ENCODE measurements at places on chromosomes 7 and 10.

GRCh38 chr10:75568450-75569130 is 137.2 kb downstream of the LRMDA start:
- DNase-seq: no peak

- no peak for DNase-seq
Observed at GRCh38 chr10:72611783-72612182, 14.1 kb downstream of the MICU1 start.

- no peak for DNase-seq
Observed at GRCh38 chr10:119350502-119351097, 143.2 kb downstream of the GRK5 start.

DNA sequence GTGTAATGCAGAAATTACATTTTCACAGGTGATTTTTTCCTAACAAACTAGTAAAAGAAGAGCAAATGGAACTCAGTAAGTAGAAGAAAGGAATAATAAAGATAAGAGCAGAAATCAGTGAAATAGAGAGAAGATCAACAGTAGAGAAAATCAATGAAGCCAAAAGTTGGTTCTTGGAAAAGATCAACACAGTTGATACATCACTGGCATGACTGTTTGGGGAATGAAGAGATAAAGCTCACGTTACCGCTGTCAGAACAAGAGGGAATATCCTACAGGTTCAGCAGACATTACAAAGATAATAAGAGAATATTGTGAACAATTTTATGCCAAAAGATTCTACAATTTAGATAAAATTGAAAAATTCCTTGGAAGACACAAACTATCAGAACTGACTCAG is 146.4 kb downstream of the ACTR3B start:
- DNase-seq: no peak

- no peak for DNase-seq
Observed at GRCh38 chr7:30278376-30278775, 6.0 kb upstream of the ZNRF2 start.

DNA sequence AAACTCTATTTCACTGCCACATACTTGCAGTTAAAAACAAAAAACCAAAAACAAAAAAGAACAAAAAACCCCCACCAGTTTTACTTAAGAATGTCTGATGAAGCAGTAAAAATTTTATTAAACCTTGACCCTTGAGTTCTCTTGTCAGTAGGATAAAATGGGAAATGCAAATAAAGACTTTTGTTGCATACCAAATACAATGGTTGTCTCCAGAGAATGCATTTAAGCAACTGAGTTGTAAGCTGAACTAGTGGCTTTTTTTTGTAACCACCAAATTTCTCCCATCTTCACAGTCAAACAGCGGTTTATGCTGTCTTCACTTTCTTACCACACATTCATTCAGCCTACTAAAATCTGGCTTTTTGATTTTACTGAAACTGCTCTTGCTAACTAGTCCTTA is 3.1 kb downstream of the SYPL1 start:
- DNase-seq: no peak

GRCh38 chr10:128629111-128630096 is 503.2 kb upstream of the MKI67 start:
- no peak for DNase-seq

DNA sequence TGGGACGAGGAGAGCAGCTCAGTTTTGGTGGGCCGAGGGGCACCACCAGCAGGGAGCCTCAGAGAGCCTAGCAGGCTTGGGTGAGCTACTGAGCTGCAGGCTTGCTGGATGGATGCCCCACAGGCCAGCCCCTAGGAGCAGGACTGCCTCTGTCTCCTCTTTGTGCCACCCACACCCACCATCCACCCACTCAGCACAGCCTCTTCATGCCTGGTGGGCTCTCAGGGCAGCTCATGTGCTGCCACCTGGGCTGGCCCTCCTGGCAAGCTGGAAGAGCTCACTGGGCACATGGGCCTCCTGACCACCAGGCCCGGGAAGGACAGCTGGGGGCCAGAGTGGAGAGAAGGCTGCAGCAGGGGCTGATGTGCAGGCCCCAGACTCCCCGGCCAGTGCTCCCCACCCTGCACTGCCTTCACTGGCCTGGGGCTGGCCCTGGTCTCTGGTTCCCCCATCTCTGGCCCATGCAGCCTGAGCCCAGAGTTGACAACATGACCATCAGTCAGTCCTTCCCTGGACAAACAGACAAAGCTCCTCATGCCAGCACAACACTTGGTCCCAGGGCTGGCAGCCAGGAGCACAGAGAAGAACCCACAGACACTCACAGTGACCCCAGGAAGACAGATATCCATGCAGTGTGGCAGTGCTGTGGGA is 8.2 kb downstream of the RASGEF1A start:
- DNase-seq: no peak

DNA sequence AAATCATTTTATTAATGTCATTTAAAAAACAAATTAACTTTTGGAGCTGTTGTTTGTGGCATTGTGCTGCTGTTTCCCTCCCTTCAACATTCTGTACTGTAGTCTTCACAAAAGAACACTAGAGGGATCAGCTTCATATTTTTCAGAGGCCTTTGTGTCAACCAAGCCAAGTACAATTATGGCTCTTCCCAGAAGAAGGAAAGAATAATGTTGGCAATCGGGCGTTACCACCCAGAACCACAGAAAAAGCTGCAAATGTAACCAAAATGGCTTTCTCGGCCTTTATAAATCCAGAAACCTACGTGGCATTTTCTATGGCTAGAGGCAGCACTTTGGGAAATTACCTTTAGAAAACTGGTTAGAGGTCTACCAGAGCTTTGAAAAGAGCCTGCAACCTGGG is 98.8 kb upstream of the COL1A2 start:
- DNase-seq: peak; percentile 35

Data from NCI-H748 treated with DMSO at 0.1 percent for 48 hours (cell line).